DMS79 (cell line): ENCODE measurements at places on chromosomes 2 and 18.

- DNase-seq: no peak
Measured at GRCh38 chr2:45195916-45196315, 186.7 kb upstream of the SIX2 start.

- DNase-seq: no peak
Measured at GRCh38 chr2:12685956-12686355, 30.8 kb upstream of the TRIB2 start.

DNA sequence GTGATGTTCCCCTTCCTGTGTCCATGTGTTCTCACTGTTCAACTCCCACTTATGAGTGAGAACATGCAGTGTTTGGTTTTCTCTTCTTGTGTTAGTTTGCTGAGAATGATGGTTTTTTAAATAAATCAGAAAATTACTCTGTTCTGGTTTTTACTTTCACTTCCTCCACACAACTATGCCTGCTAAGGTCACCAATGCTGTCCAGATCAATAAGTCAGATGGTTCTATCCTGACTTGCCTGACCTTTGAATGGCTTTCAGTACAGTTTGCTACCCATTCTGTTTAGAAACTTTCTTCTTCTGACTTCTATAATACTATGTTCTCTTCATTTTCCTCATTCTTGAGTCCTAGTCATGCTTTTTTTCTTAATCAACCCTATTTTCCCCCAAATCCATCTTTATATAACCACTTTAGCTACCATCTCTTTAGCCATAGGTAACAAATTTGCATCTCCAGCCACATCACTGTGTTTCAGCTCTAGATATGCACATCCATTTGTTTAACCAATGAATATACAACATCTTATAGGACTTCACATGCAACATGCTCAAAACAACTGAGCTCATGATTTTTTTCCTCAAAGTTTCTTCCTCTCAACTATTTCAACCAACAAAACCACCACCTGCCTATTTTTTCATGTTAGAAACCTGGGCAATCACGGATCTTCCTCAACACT lies 58.8 kb upstream of the SLC38A11 start:
- DNase-seq: no peak

DNA sequence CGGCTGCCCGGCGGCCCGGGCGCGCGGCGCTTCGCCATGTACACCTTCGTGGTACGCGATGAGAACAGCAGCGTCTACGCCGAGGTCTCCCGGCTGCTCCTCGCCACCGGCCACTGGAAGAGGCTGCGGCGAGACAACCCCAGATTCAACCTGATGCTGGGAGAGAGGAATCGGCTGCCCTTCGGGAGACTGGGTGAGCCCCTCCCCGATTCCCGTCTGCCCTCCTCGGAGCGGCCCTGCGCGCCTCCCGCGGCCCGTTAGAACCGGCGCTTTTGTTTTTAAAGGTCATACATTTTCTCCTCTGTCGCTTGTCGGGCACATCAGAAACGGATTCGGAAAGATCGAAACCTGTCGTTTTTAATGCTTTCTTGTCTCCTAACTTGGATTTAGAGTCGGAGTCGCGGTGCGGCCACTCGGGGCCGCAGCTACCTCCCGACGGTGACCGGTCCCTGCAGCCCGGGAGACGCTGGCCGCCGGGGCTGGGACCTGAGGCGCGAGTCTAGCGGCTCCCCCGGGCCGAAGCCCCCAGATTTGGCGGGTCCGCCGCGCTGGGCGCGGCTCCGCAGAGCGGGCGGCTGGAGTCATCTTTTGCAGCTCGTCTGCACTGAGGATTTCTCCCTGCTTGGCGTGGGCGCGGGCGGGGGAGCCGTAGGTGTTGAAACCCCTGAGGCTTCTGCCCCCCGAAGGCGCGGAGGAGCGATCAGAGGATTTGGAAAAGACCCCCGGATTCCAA lies 519 bp downstream of the TTL start:
- no peak for DNase-seq

GRCh38 chr18:77857678-77858655 lies 608.3 kb downstream of the GALR1 start:
- peak; percentile 56 for DNase-seq

DNA sequence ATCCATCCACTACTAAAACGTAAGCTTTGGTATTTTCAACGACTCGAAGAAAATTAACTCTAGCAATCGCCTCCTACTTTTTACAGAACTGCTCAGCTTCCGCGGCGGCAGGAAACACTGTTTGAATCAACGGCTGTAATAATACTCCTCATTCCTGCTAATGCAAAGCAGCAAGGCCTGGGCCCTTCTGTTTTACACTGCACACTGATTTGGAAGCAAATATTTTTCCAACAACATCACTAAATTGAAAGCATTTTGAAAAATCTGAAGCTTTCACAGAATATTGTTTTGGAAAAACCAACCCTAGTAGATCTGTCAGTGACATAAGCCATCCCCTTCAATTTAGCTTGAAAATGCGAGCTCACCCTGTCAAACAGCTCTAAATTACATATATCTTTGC lies 261.2 kb downstream of the TXNL1 start:
- DNase-seq: no peak

DNA sequence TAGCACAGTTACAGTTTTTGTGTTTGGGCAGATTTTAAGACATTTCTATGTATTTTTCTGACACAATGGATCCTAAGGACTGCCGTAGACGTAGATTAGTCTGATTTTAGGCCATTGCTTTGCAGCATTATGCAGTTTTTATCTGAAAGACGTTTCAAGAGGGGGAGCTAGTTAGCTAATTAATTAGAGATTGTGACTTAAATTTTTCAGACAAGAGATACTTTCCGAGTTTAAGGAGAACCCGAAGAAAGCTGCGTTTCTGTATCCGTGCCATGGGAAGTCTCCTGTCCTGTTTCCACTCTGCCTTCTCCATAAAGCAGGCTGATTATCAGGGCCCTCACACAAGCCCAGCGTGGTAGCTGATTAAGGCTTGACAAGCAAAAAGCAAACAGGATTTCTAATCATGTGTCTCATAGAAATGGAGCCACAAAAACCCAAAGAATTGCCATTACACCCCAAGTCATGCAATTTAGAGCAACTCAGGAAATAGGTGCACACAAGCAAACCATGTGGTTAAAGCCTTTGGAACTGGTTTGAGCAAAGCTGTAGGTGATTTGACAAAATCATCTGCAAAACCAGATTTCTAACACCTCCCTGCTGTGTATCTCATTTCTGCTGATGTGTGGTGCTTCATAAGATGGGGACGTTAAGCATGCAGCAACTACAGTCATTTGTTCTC lies 808.1 kb downstream of the RNF144A start:
- DNase-seq: no peak

DNA sequence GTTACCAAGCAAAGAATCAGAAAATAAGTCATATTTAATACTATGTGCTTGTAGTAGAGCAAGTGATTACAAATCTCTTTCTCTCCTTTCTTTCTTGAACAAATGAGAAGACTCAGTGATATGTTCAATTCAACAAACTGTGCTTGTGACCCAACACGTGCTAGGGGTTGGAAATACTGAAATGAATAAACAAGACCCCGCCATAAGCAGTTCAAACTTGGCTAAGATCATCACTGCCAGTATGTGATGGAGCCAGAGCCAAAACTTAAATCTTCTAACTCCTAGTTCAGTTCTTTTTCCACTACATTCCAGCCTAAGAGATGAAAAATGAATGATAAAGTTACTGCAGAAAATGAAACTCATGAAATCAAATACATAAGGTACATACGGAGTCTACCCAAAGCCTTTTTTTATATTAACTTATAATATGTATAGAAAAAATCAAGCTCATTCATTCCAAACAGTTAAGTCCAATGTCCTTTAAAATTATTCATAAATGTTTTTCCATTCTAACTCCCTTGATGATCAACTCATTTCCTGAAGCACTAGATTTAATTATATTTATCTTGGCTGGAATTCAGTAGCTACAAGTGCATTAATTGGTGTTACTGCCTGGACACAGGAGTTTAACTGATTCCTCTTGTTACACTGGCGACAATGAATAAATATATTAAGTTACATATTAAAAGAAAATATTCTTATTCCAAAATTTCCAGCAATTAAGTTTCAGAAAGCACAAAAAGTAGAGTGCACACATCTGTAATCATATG lies 36.0 kb downstream of the GALNT3 start:
- peak; percentile 70 for DNase-seq

DNA sequence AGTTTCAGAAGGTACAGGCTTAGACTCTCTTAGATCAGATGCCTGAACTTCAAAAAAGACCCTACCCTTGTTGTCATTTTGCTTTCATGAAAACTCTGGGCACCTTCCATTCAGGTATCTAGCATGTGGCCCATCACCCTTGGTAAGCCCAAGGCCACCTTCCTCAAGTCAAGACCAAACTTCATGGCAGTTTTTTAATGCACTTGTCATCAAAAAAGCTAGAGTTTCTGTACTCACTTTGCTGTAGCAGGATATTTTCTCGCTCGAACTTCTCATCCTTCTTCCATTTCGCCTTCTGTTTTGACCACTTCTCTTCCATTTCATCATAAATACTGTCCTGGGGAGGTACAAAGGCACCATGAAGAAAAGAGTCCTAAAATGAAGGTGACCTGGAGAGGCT lies 48.2 kb downstream of the FLACC1 start:
- DNase-seq: no peak

DNA sequence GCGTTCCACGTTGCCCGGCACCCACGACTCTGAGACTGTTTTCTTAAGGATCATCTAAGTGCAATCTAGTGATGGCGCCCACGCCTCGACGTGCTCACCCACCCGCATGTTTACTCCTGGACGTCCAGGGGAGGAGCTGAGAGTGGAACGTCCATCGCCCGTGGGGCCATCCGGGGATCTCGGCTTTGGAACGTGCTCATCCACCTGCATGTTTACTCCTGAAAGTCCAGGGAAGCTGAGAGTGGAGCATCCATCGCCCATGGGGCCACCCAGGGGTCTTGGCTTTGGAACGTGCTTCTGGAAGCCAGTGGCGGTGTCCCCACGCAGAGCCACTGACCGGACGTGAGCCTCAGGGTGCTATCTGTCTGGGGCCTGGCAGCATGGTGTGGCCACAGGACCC lies 45.6 kb upstream of the SALL3 start:
- no peak for DNase-seq

GRCh38 chr2:234203135-234203984 lies 152.9 kb downstream of the SPP2 start:
- no peak for DNase-seq

GRCh38 chr2:64945973-64946768 lies 43.0 kb upstream of the SLC1A4 start:
- no peak for DNase-seq

- DNase-seq: no peak
Measured at GRCh38 chr2:195027947-195028346, 629.1 kb upstream of the SLC39A10 start.

- DNase-seq: no peak
Measured at GRCh38 chr2:173602153-173602795, 247.6 kb downstream of the CDCA7 start.

DNA sequence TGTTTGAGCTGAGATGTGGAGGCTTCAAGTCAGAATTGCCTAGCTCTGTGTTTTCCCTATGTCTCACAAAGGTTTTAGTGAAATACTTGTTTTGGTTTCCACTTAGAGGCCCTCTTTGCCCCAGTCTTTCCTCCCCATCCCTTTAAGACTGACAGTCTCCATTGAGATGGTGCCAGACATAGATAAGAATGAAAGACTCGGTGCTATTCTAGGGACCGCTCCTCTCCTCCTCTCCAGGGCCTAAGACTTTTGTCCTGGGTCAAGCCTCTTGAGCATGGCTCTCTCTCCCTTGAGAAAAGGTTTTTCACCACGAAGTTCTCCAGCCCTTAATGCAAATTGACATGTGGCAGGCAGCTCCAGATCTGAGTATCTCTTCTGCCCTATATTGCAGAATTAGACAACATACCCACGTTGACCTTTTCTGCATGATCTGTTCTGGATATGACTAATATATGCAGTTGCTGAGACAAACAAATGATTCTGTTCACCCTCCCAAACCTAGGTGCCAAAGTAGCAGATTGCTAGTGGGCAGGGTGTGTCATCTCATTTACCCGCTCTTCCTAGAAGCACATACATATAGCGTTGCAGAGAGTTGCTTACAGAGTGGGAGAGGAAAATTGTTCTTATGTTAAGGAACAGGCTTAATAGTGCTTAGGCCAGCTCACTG lies 47.5 kb upstream of the ACSL3 start:
- no peak for DNase-seq

DNA sequence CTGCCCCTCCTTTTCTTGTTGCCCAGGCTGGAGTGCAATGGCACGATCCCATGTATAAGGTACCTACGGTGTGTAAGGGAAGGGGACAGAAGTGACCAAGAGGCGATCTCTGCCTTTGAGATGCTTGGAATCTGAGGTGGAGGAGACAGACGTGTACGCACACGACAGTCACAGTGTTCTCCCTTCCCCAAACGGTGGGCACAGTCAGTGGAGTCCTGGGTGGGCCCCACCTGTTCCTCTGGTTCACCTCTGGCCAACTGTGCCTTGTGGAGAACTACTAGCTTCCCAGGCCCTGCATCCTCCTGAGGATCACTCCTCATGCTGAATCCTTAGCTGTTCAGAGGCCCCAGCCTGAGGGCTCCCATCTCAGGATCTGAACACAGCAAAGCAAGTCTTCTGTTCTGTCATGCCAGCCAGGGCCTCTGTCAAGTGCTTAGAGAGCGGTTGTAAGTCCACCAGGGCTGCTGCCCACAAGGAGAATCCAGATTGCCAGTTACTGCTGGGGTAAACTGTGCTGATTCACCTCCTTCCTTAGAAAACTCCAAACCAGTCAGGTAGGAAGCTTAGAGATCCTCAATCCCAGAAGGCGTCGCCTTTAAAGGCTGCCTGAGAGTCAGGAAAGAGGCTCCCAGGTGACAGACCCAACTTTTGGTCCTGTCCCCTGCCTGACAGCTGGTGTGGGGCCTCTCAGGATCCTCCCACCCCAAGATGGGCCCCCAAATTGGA lies 1.6 kb downstream of the SLC35F6 start:
- DNase-seq: no peak

GRCh38 chr2:159564081-159564480 lies 52.3 kb downstream of the BAZ2B start:
- no peak for DNase-seq

GRCh38 chr2:71666094-71666474 lies 212.7 kb downstream of the DYSF start:
- no peak for DNase-seq

- no peak for DNase-seq
Measured at GRCh38 chr2:168402531-168402930, 53.5 kb upstream of the CERS6 start.

- DNase-seq: no peak
Measured at GRCh38 chr18:55265130-55265675, 305.9 kb upstream of the CCDC68 start.

GRCh38 chr18:52914148-52914547 lies 574.2 kb downstream of the DCC start:
- no peak for DNase-seq

- DNase-seq: no peak
Measured at GRCh38 chr2:71950256-71951082, 197.2 kb downstream of the CYP26B1 start.

- no peak for DNase-seq
Measured at GRCh38 chr18:22207021-22207758, 37.8 kb downstream of the GATA6 start.

- DNase-seq: no peak
Measured at GRCh38 chr2:33494155-33494779, 17.8 kb downstream of the RASGRP3 start.

- DNase-seq: no peak
Measured at GRCh38 chr2:46976556-46977279, 61.1 kb upstream of the MCFD2 start.

- DNase-seq: no peak
Measured at GRCh38 chr18:8241731-8242130, 367.5 kb upstream of the RAB12 start.
